ENCODE measurements at places on chromosomes 12 and 14.

- peak; percentile 49 for DNase-seq
Measured at GRCh38 chr14:50813544-50813863, 17.5 kb downstream of the NIN start.

DNA sequence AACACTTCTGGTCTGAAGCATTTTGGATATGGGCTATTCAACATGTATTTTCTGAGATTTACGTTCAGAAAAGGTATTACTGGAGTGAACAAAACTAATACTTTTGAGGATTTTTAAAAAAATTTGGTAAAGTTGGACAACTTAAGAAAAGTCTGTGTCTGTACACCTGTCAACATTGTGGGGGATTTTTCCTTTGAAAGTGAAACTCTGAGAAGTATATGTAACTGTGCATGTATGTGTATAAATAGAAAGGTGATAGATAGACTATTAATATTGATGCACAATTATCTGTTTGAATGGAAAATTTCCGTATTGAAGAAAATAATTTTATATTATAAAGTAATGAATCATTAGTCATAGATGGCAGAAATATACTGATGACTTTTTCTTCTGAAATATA, 312.8 kb upstream of the MDGA2 start:
- DNase-seq = no peak

DNA sequence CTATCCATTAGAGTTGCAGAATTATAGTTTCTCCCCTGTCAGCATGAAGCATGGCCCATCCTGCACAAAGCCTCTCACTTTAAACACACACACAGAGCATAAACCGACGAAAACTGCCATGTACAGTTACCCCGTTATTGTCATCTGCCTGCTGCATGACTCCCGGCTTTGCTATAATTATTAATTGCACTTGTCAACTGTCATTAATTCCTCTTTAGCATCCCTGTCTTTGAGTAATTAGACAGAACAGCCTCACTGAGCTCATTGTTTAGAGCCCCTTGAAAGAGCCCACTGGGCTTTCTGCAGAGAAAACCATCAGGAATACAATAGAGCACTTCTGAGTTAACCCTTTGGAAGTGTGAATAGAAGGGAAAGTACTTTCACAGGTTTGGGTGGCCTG, 307.2 kb upstream of the SOX5 start:
- DNase-seq = no peak

GRCh38 chr12:93449277-93449676, 7.5 kb upstream of the UBE2N start:
- no peak for DNase-seq

DNA sequence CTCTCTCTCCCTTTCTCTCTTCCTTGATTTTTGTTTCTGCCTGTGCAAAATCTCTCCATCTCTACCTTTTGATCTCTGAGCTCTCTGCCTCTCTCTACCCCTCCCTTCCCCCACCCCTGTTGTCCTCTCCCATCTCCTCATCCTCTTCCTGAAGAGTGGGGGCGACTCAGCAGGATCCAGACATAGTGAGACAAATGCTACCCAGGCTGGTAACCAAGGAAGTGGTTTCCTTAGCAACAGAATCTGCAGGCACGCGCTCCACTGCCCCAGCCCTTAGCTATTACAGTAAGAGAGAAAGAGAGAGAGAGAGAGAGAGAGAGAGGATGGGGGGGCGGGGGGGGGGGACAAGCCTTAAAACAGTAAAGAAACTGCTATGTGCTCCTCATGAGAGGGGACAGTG, 85.6 kb downstream of the CMKLR1 start:
- DNase-seq = no peak

DNA sequence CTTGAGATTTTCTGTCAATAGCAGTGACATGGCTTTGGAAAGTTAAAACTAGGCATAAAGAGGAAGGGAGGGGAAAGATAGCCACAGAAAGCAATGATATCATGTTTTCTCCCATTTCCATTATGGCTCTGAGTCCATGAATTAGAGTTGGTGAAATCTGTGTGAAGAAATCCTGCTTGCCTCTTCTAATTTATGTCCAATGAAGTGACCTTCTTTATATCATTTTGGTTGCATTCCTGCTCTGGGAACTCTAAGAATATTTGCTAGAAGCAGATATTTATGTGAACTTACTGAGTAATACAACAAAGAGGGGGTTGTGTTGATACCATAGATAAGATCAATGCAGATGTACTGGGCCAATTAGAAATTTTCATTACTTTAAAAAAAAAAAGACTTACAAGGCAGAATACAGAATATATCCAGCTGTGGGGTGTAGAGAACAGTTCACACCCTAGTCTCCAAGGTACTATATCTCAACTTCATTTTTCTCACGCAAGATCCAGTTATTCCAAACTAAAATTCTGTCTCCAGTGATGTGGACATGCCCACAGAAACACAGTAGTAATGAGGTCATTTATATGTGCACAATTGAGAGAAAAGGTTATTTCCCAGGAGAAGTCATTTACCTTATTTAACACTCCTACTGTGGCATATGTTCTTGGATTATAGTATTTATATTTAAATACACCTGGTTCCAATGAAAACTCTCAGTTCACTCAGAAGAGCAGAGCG, 51.5 kb upstream of the KCNJ8 start:
- no peak for DNase-seq

GRCh38 chr12:94286583-94287244, 138.3 kb downstream of the PLXNC1 start:
- DNase-seq = no peak

- peak; percentile 37 for DNase-seq
Measured at GRCh38 chr12:4809013-4809448, 88.8 kb downstream of the GALNT8 start.

DNA sequence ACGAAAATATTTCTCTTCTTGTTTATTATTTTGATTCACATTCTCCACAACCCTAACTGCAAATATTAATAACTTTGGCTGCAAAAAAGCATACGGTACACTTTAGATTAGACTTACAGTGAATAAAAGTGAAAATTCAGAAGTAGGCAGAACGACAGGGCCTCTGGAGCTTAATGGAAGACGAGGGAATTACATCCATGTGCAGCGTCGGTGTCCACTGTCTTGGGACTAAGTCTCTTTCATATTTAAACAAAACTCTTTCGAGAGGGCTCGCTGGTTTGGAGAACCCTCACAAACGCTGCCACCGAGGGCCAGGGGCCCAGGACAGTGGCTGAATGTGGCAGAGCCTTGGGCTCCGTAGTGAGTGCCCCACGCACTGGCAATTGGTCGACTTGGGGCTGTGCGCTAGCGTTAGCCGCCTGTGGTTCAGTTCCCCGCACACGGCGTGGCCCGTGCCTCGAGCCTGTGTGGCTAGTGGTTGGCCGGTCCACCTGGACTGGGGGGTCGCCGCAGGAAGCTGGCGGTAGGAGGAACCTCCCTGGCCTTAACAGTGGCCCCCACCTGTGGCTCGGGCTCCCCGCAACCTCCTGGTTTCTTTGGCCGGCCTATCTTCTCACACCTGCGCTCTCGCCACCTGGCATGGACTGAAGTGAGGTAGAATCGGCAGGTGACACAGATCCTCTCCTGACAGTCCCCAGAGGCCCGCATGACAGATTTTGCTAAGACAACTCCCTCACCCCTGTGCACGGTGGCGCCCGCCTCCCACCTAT, 739 bp upstream of the PAX9 start:
- no peak for DNase-seq

DNA sequence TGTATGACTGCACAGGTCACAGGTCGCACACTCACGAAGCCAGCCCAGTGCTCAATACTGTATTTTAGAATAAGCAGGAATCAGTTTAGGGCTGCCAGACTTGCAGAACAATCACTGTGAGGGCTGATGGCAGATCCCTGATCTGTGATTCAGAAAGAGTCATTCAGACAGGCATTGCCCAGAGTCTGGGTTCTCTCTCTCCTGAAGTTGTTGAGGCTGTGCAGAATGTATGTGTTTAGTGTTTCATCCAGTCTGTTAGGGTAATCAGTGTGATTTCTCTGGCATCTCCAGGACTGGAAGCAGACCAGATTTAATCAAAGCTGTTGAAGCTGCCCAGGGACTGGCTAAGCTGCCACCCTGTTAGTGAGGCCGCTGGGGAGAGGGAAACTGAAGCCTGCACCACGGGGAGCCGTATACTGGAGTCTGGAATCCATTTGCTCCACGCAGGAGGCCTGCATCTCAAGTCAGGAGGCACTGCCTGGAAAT, 69.3 kb downstream of the ETV6 start:
- DNase-seq = no peak

GRCh38 chr12:9243999-9244649, 35.9 kb upstream of the PZP start:
- DNase-seq = no peak

- no peak for DNase-seq
Measured at GRCh38 chr12:123479442-123480180, 21.7 kb downstream of the SNRNP35 start.

GRCh38 chr12:5295151-5295550, 136.8 kb upstream of the NTF3 start:
- DNase-seq = no peak

GRCh38 chr14:60686865-60687264, 37.3 kb downstream of the SIX4 start:
- DNase-seq = no peak

GRCh38 chr14:32761381-32761968, 177.2 kb upstream of the NPAS3 start:
- no peak for DNase-seq

GRCh38 chr14:79598339-79598738, 613.0 kb downstream of the DIO2 start:
- DNase-seq = no peak

DNA sequence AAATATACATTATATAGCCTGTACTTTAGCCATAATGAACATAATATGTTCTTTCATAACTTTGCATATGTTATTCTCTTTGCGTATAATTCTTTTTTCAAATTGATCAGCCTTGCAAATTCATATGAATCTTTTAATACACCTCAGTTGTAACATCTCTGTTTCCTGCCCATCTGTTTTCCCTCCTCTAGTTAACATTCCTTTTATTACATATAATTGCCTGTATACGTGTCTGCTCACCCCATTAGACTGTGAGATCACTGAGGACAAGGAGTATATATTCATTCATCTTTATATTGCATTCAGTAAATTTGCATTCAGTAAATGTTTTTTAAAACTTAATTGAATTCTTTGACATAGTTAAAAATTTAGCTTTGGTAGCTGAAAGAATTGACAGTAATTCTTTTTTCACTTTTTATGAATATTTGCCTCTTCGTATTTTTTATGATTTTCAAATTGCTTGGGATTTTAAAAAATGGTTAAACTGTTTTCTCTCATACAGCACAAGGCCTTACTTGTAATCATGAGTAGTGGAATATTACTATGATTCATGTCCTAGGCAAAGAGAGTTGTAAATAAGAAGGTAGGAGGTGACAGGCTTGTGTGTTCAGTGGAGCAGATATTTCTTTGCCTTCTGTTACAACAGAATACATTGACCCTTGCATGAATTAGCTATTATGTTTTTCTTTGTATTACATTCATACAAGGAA, 32.8 kb upstream of the KLHL42 start:
- no peak for DNase-seq

- DNase-seq = peak; percentile 2
Measured at GRCh38 chr12:12210983-12211382, 55.9 kb downstream of the LRP6 start.

GRCh38 chr12:115774148-115774895, 503.2 kb downstream of the MED13L start:
- no peak for DNase-seq

DNA sequence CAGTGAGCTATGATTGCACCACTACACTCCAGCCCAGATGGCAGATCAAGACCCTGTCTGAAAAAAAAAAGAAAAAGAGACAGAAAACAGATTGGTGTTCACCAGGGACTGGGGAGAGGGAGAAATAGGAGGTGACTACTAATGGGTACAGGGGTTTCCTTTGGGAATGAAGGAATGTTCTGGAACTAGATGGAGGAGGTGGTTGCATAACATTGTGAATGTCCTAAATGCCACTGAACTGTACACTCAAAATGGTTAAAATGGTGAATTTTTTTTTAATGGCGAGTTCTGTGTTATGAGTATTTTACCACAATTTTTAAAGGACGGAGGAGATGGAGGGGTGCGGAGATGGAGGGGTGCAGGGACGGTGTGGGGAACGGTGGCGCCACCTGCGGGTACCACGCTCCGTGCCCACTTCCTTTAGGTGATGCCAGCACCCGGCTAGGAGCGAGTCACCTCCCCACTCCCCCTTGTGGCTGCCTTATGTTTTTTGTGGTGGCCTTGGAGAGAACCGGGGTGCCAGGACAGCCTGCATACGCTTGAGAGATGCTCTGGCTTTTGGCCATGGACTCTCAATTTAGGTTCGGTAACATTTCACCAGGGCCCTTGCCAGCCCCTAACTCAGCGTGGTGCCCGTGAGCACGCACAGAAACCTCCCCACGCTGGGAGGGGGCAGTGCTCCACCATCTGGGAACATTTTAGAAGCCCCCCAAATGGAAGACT, 16.1 kb downstream of the UBC start:
- DNase-seq = peak; percentile 59

DNA sequence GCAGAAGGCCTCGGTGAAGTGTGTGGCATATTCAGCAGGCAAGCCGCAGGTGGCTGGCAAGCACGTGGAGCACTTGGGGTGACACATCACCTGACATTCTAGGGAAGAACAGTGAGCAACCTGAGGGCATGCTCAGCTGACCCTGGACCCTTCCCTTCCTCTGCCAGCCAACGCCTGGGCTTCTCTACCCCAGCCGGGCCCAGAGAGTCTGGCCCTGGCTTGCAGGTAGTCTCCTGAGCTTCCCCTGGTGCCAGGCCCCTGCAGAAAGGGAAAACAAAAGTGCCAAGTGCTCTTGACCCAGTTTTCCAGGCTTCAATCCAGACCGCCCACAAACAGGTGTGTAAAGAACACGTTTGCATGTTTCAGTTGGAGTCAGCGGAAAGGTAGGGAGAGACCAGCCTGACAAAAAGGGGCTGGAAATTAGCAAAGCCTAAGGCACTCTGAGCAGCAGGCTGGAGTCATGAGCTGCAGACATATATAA, 45.7 kb downstream of the PRKAB1 start:
- DNase-seq = no peak

GRCh38 chr12:52059582-52060497, 8.6 kb downstream of the NR4A1 start:
- no peak for DNase-seq

- no peak for DNase-seq
Measured at GRCh38 chr12:19800884-19801283, 361.6 kb downstream of the AEBP2 start.

DNA sequence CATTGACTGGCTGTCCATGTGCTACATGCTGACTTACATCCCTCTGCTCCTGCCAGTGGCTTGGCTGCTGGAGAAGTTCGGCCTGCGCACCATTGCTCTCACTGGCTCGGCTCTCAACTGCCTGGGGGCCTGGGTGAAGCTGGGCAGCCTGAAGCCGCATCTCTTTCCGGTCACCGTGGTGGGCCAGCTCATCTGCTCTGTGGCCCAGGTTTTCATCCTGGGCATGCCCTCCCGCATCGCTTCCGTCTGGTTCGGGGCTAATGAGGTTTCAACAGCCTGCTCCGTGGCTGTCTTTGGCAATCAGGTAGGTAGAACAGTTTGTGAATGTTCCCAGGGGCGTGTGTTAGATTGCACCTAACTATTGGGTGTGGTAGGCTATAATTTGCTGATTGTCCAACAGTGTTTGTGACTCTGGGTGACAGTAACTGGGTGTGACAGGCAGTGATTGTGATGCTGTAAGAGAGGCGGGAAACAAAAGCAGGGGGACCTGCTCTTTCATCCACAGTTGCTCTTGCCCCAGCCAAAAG, 981 bp downstream of the FLVCR2 start:
- DNase-seq = no peak

- DNase-seq = no peak
Measured at GRCh38 chr12:42234970-42235369, 3.1 kb downstream of the YAF2 start.

- no peak for DNase-seq
Measured at GRCh38 chr14:88044776-88045446, 40.0 kb downstream of the GPR65 start.
